Ureter (tissue), 1 donor: ENCODE measurements at places on chromosomes 11 and 22.
A peak's percentile ranks its signal among the peaks of the same experiment; 100 is the strongest.

DNA sequence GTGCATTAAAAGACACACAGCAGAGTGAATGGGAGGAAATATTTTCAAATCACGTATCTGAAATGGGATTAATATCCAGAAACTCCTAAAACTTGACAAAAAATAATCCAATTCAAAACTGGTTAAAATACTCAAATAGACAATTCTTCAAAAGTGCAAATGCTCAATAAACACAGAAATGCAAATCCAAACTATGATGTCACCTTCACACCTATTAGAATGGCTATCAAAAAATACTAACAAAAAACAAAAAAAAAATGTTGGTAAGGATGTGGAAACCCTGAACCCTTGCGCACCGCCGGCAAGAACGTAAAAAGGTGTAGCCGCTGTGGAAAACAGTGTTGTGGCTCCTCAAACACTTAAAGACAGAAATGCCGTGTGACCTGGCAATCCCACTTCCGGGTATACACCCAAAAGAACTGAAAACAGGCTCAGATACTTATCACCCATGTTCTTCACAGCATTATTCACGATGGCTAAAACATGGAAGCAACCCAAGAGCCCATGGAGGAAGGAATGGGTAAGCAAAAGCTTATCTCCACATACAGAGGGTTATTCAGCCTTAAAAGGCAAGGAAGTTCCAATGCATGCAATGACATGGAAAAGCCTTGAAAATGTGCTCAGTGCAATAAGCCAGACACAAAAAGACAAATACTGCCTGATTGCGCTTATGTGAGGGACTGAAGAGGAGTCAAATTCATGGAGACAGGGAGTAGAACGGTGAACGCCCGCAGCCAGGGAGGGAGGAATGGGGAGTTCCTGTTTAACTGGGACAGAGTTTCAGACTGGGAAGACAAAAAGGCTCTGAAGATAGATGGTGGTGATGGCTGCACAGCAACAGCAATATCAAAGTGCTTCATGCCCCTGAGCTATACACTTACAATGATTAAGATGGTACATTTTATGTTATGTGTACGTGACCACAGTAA lies 19.6 kb downstream of the BRD1 start:
- no peak for DNase-seq

DNA sequence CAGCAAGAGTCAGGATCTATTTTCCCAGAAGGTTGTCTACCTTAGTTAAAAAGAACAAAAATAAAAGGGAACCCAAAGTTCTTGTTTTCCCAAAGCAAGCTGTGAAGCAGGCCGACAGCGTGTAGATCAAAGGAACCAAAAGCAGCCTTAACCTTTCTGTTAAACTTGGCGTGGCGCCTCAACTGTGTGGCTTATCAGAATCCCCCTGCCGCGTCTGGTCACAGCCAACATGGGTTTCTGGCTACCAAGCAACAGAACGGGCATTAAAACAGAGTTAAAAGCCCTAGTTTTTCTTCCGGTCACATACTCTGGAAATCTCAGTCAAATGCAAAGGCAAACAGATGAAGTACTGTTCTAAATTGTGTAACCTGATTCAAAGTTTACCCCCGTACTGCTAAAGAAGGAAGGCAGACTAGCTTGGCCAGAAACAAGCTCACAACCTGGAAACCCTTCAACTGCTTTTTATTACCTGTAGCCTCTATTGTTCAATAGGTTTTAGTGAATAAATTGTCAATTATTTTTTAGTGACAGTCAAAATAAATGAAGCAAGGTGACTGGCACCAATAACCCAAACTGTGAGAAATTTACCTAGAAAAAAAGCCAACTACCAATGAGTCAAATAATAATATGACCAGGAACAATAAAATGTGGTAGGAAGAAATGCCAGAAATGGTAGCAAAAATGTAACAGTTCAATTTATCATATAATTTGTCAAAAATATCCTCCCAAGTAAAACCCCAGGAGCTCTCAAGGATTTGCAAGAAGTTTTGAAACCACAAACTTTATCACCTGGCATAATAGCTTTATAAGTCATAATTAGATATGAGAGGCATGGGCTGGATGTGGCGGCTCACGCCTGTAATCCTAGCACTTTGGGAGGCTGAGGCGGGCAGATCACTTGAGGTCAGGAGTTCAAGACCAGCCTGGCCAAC lies 21.4 kb downstream of the CHKA start:
- DNase-seq = no peak

DNA sequence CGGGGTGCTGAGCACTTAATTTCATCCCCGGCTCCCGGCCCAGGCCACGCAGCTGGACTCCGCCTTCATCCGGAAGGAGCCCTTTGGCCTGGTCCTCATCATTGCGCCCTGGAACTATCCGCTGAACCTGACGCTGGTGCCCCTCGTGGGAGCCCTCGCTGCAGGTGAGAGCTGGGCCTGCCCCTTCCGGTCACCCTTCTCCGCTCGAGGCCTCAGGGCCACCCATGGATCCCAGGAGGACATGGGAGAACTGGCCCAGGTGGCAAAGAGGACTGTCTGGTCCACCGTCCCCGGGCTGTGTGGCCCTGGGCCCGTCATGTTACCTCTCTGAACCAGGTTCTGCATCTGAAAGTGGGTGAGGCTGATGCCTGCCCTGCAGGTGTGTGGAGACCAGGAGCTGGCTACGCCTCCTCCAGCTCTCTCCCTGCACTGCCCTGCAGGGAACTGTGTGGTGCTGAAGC lies 8.6 kb downstream of the ALDH3B1 start:
- DNase-seq = no peak

DNA sequence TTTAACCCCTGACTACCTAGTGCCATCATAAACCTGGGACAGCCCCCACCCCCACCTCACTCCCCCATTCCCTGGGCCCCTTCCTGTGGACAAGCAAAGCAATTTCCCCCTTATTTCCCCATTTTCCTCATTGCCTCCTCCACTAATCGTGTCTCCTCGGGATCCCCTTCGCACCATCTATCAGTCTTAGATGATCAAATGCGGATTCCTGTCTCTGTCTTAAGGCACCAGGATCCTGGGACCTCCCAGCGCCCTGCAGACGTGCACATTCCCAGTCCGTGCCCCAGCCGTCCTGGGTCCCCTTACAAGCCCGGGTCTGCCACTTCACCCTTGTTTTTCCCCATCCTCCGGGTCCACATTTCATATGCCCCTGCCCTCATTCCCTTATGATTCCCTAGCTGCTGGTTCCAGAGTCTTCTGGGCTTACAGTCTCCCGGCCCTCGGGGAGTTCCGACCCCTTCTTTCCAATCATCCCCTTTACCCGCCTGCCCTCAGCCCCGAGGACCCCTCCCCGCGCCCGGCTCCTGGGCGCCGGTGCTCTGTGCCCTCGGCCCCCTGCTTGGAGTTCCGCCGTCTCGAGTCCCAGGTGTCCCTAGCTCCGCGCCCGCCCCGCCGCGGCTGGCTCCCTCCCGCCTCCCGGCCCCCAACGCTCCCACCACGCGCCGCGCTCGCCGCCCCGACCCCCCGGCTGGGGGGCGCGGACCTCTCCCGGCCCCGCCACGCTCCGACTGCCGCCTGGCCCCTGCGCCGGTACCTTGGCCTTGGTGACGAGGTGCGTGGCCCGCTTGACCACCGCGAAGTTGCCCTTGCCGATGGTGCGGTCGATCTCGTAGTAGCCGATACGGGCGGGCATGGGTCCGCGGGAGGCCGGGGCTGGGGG lies 599 bp downstream of the SIK3 start:
- peak; percentile 55 for DNase-seq

GRCh38 chr11:77088236-77089003 lies 14.2 kb upstream of the OMP start:
- peak; percentile 85 for DNase-seq

GRCh38 chr22:50112151-50113118 lies 22.6 kb downstream of the MOV10L1 start:
- DNase-seq = peak; percentile 31

- DNase-seq = no peak
Observed at GRCh38 chr11:18352581-18352980, 30.2 kb downstream of the GTF2H1 start.

DNA sequence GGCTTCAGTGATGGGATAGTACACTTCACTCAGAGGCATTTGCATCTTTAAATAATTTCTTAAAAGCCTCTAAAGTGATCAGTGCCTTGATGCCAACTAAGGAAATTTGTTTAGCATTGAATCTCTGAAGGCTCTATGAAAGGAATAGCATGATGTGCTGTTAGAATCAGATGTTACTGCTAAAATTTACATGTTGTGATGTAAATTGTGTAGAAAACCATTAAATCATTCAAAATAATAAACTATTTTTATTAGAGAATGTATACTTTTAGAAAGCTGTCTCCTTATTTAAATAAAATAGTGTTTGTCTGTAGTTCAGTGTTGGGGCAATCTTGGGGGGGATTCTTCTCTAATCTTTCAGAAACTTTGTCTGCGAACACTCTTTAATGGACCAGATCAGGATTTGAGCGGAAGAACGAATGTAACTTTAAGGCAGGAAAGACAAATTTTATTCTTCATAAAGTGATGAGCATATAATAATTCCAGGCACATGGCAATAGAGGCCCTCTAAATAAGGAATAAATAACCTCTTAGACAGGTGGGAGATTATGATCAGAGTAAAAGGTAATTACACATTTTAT lies 4.6 kb downstream of the MALAT1 start:
- DNase-seq = no peak

GRCh38 chr22:31044262-31044861 lies 36.8 kb upstream of the SMTN start:
- peak; percentile 70 for DNase-seq

DNA sequence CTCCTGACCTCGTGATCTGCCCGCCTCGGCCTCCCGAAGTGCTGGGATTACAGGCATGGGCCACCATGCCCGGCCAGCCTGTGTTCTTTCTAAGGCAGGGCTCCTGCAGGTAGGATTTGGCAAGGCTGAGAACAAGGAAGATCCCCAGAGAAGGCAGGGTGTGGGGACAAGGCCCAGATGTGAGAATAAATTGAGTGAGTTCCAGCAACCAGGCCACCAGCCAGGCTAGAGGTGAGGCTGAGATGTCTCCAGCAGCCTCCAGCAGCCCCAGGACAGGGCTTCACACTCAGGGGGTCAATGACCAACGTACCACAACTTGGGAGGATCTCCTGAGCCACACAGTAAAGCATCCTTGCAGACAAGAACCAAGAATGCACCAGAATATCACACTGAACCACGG lies 75.1 kb downstream of the BUD13 start:
- DNase-seq = no peak

GRCh38 chr22:37639070-37639760 lies at the start of gene SH3BP1:
SH3BP1 (plus strand) TSS chr22:37639669; CDS start chr22:37639788, 119 bp downstream.
- peak; percentile 72 for DNase-seq

DNA sequence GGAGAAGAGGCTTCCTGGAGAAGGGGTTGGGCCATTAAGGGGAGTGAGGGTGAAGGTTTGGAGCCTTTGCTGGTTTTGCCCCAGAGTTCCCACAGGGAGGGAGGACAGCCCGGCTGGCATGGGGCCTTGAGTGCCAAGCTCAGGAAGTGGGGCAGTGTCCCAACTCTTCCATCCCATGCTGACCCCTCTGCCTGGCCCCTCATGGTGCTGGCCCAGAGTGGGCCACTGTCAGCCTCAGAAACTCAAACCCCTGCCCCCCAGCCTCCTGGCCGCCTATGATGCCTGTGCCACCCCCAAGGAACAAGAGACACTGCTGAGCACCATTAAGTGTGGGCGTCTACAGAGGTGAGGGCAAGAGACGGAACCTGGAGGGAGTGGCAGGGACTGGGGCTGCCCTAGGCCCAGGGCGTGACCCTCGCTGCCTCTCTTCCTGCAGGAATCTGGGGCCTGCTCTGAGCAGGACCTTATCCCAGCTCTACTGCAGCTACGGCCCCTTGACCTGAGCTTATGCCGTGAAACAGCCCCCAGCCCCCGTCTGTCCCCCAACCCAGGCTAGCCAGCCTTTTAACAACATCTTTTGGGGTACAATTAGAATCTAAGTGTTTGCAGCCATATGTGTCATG lies 5.4 kb downstream of the MUS81 start:
- no peak for DNase-seq
